Astrocyte (in vitro differentiated cells and primary cell): ENCODE measurements at places on chromosomes 3 and 15.

DNA sequence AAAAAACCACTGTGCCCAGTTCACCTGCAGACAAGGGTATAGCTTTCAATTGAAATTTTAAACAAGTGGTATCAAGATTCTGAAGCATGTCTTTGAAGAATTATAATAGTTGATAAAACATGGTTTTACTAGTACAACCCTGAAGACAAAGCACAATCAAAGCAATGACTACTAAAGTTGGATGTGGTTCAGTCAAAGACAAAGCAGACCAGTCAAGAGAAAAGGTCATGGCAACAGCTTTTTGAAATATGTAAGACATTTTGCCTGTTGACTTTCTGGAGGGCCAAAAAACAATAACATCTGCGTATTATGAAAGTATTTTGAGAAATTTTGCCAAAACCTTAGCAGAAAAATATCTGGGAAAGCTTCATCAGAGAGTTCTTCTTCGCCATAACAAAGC is 1393.6 kb downstream of the SI start:
- H3K27ac ChIP-seq: no peak overlapping the region
- no peak for DNase-seq
- H3K4me3 ChIP-seq: no peak overlapping the region

- no peak overlapping the region for H3K4me3 ChIP-seq
- no peak for DNase-seq
- H3K27ac ChIP-seq: peak overlapping the region; percentile 34
- H3K4me1 ChIP-seq: peaks cover 35% of the 10 kb centered on the region
- H3K36me3 ChIP-seq: peaks cover 14% of the 10 kb centered on the region
- no peaks in the 10 kb centered on the region for H3K27me3 ChIP-seq
Observed at GRCh38 chr3:71163198-71163918, 420.2 kb downstream of the FOXP1 start.

DNA sequence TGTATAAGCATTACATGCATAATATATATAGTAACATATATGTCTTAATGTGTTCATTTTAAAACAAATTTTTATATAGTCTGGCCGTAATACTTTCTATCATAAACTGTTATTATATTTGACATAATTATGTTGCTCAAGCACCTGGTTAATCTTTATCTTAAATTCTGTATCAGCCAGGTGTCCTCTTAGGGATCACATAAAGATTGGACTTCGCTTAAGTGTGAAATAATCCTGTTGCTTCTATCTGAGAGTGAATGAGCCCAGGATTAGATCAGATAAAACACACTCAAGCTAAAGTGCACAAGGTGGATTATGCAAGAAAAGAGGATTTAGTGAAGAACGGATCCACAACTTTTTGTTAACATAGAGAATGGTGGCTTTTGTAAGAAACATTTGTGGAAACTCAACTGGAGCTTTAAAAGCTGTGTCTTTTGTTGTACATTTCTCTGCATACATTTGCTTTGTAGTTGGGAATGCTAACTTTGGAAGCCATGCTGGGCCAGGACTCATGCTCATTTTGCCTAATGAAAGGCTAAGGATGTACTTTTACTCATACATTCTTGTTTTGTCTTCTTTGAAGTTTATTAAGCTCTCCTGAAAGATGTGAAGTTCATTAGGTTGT is 437.8 kb downstream of the ZIC1 start:
- H3K27me3 ChIP-seq: no peaks in the 10 kb centered on the region
- no peak for DNase-seq
- H3K36me3 ChIP-seq: no peaks in the 10 kb centered on the region
- no peaks in the 10 kb centered on the region for H3K4me1 ChIP-seq
- no peak overlapping the region for H3K4me3 ChIP-seq
- no peak overlapping the region for H3K27ac ChIP-seq

DNA sequence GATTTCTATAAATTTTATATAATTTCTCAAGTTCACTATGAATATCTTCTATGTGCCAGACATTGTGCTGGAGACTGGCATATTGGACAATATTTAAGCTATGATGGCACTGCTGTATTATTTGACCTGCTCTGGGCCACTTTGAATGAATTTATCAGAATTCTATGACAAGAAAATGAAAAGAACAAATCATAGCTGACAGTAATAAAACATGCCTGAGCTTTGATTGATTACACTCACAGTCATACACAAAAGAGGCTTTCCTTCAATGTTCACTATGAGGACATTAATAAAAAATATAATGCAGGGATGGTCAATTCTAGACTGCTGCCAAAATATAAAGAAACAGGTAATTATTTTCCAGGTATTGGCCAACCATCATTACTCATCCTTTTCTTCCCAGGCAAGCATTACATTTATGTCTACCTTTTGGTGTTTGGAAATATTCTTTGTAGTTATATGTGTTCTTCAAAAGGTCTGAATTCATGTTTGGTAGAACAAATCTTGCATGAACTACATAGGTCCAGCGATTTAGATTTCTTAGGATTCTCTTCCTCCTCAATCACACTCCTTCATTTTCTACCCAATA is 81.0 kb upstream of the ALCAM start:
- H3K36me3 ChIP-seq: no peaks in the 10 kb centered on the region
- H3K27me3 ChIP-seq: no peaks in the 10 kb centered on the region
- H3K27ac ChIP-seq: no peak overlapping the region
- no peak for DNase-seq

GRCh38 chr3:151002003-151002981 is 29.8 kb upstream of the CLRN1 start:
- DNase-seq: no peak
- H3K4me3 ChIP-seq: no peak overlapping the region
- no peaks in the 10 kb centered on the region for H3K36me3 ChIP-seq
- peaks cover 2% of the 10 kb centered on the region for H3K27me3 ChIP-seq
- no peaks in the 10 kb centered on the region for H3K4me1 ChIP-seq
- no peak overlapping the region for H3K27ac ChIP-seq

DNA sequence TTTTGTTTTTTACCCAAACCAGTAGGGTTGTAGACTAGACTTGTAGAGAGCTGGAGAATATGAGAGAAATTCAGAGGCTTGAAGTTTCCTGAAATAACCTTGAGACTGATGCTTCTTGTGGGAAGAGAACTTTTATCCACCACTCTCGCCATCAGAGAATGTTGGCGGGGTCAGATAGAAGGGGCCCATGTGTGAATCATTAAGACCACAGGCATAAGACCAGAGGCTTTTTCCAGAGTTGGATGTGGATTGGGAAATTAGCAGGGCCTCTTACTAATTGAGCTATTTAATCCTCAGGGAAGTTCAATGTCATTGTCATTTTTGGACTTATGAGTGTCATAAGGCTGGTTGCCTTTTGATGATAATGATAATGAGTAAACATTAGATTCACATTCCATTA is 246.9 kb upstream of the THRB start:
- no peak for DNase-seq
- H3K27me3 ChIP-seq: no peaks in the 10 kb centered on the region
- H3K4me3 ChIP-seq: no peak overlapping the region
- H3K4me1 ChIP-seq: no peaks in the 10 kb centered on the region
- H3K36me3 ChIP-seq: no peaks in the 10 kb centered on the region

DNA sequence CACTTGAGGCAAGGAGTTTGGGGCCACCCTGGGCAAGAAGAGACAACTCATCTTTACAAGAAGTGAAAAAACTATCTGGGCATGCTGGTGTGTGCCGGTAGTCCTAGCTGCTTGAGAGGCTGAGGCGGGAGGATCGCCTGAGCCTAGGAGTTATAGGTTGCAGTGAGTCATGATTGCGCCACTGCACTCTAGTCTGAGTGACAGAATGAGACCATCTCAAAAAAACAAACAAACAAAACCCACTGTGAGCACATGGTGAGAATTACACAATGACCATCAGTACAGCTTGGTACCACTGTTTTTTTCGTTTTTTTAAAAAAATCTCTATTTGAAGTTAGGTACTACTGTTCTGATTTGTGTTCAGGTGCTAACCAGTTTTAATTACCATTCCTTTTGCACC is 13.6 kb downstream of the VPS39 start:
- H3K27ac ChIP-seq: no peak overlapping the region
- peaks cover 23% of the 10 kb centered on the region for H3K36me3 ChIP-seq
- DNase-seq: peak; percentile 10
- no peaks in the 10 kb centered on the region for H3K27me3 ChIP-seq
- H3K4me1 ChIP-seq: no peaks in the 10 kb centered on the region

DNA sequence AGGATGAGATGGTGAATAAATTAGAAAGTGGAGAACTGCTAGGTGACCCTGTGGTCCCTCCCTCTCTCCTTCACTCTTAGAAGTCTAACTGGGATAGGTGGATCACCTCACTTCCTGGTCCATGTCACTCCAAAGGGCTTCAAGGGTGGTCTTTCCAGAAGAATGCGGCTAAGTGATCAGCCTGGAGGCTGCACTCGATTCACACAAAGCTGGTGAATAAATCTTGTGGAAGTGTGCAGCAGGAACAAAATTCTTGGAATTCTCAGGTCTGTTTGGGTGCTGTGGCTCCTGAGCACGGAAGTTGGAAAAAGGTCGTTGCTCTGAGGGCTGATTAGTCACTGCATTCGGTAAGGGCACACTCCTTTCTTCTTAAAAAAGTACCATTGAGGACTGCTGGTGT is 46.3 kb downstream of the GASK1A start:
- H3K4me3 ChIP-seq: no peak overlapping the region
- no peak for DNase-seq
- no peak overlapping the region for H3K27ac ChIP-seq
- no peaks in the 10 kb centered on the region for H3K4me1 ChIP-seq
- no peaks in the 10 kb centered on the region for H3K27me3 ChIP-seq

GRCh38 chr3:44762170-44762677 is 630 bp downstream of the KIF15 start:
- no peaks in the 10 kb centered on the region for H3K27me3 ChIP-seq
- H3K4me3 ChIP-seq: peak overlapping the region; percentile 96
- peak; percentile 1 for DNase-seq
- no peaks in the 10 kb centered on the region for H3K4me1 ChIP-seq
- H3K36me3 ChIP-seq: no peaks in the 10 kb centered on the region

DNA sequence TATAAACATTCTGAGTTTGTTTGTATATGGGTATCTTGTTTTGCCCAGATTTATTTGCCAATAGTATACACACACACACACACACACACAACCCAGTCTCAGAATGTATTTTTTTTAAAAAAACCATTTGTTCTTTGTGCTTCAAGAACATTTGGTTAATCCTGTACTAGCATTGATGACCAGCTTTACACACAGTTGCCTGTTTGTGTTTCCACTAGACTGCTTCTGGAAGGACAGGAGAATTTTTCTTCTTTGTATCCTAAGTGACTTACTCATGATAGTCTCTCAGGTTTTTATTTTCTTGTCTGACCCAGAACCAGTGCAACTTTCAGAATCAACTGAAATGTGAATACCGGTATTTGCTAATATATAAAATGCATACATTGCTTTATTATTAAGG is 40.5 kb downstream of the U2SURP start:
- DNase-seq: no peak
- peaks cover 32% of the 10 kb centered on the region for H3K36me3 ChIP-seq
- H3K27me3 ChIP-seq: no peaks in the 10 kb centered on the region
- H3K4me3 ChIP-seq: no peak overlapping the region
- H3K27ac ChIP-seq: no peak overlapping the region

DNA sequence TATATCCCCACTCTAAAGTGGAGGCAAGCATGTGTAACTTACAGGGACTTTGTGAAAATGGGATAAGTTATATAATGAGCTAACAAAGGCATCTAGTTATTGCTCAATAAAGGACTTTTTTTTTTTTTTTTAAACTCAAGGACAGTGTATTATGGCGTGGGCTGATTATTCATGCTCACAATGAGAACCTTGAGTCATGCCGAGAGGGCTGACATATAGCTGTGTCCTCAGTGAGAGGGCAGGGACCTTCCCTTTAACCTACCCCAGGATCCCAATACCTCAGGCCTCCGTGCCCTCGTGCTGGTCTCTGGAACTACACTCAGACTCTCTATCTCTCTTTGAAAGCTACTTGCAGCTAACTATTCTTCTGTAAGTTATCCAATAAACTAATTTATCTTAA is 319.9 kb upstream of the ICE2 start:
- no peaks in the 10 kb centered on the region for H3K36me3 ChIP-seq
- peak overlapping the region; percentile 27 for H3K27ac ChIP-seq
- no peaks in the 10 kb centered on the region for H3K27me3 ChIP-seq
- H3K4me1 ChIP-seq: peaks cover 9% of the 10 kb centered on the region
